GM04503 (cell line): ENCODE measurements at places on chromosomes 6 and 20.

DNA sequence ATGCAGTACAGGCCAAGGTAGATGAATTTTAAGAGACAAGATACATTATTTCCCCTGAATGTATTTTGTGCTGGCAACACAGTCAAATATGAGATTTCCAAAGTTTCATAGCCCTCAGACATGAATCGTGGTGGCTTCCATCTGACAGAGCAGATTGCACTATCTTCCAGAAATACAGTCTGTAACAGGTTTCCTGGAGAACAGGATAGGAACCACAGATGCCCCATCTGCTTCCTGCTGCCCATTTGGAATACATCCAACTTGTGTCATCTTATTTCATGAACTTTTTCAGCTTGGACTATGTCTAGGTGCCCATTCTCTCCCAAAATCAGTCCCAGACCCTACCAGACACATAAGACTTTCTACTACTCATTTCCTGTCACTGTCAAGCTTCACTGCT lies 426.0 kb downstream of the KIF16B start:
- DNase-seq = no peak

DNA sequence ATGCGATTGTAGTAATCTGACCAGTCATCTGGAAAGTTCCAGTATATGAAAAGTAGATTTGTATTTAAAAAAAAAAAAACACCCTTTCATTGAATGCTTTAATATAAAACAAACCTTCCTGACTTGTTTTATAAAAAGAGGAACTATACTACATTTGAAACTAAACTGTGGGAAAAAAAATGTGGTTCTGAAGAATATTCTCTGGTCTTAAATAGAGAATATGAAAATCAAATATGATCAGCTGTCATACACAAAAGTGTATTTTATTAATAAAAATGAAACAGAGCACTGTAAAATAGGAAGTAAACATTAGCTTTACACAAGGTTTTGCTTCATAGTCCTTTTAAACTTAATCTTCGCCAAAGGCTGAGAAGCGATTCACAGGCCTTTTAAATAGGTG lies 25.3 kb upstream of the CD83 start:
- DNase-seq = no peak

GRCh38 chr20:38157635-38158495 lies 7.2 kb downstream of the TGM2 start:
- DNase-seq = no peak

GRCh38 chr6:83824831-83825230 lies 28.3 kb upstream of the RIPPLY2 start:
- DNase-seq = no peak

- DNase-seq = no peak
These were observed 10.5 kb downstream of the PIGT start for GRCh38 chr20:45426320-45427016.

DNA sequence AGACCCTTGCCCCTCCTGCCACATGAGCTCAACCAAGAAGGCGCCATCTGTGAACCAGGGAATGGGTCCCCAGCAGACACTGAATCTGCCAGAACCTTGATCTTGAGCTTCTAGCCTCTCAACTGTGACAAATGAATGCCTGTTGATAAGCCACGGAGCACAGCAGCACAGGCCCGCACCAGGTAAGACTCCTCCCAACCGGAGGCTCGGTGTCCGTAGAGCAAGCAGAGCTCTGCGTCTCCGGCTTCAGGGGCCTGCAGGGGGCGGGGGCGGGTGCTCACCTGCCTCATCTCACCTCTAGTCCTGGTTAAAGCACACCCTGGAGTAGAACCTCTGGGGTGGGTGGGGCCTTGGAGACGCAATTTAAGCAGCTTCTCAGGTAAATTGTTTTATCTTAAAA lies 122.7 kb downstream of the SMOC2 start:
- no peak for DNase-seq
